ENCODE measurements at places on chromosomes 7 and 10.
A peak's percentile ranks its signal among the peaks of the same experiment; 100 is the strongest.

- no peak for DNase-seq
Measured at GRCh38 chr7:117384688-117385362, 42.5 kb downstream of the ASZ1 start.

DNA sequence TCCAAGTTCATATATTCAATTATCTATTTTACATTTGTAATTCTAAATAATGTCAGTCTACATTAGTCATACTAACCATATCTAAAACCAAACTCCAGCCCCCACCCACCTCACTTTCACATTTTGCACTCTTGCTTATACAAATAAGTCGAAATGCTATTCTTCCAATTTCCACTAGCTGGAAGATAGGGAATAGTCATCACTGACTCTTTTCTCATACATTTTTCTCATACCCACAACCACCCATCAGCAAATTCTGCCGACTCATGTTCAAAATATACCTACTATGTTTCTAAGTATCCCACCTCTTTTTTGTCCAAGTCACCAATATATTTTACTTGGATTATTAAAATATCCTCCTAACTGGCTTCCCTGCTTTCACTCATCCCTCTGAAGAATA is 93.2 kb upstream of the DGKB start:
- no peak for DNase-seq

DNA sequence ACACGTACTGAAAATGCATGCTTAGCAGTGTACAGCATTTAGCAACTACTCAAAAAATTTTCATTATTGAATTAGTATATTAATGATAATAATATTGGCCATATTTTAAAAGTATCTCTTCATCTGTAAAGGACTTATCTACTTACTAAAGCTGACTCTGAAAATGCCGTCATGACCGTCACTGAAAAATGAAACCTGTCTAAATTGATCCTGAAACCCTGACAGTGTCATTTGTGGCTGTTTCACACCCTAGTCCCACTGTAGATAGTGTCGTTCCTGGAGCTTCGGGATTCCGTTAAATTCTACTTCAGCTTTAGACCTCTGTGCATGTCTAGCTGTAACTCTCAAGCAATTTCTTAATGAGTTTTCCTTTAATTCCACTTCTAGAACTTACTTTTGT is 35.8 kb upstream of the EZH2 start:
- DNase-seq = no peak

GRCh38 chr10:48400129-48400849 is 93.8 kb downstream of the MAPK8 start:
- DNase-seq = no peak

DNA sequence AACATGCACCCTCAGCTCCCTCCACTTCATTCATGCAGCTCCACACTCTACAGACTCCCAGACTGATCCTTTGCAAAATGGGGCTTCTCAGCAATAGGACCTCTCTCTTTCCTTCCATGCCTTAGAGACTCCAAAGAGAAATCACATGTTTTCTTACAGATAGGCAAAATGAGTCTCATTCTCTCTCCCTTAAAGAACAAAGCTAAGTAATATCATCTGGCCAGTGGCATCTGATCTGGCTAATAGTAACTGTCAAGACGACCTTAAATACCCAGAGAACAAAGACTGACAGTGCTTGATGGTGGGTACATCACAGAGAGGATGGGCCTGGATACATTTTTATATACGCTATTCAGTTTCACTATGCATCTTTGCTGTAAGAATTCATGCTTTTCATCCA is 43.1 kb upstream of the CALD1 start:
- DNase-seq = no peak

GRCh38 chr7:126727930-126728391 is 524.8 kb downstream of the GRM8 start:
- no peak for DNase-seq

DNA sequence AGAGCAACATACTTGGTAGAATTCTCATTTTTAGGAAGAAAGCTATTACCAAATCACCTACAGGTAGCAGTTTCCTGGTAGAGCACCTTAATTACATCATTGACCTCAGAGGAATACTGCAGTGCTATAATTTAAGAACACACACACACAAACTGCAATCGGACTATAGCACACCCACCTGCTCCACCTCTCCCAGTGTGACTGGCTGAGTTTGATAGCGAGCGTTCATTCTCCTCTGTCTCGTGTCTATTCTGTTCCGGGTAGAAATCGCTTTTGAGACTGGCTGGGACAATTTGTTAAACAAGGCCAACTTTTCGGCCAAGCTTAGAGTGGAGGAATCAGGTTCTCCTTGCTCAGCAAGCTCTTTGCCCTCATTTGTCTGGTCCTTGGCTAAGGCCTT is 110.5 kb downstream of the SVIL start:
- DNase-seq = no peak

DNA sequence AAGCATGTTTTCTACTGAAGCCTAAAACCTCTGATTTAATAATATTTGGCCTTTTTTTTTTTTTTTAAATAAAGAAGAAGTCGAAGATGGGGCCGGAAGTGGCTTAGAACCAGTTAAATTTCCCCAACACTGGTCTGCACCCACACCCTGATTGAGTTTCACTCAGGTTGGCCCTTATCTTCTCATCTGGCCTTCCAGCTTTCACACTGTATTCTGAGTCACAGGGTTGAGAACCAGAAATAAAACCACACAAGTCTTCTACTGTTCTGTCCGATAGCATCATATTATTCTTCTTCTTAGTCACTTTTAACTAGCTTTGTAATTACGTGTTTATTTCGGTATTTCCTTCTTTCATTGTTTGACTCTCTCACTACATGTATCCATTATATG is 9.9 kb downstream of the ZNF365 start:
- DNase-seq = peak; percentile 34

DNA sequence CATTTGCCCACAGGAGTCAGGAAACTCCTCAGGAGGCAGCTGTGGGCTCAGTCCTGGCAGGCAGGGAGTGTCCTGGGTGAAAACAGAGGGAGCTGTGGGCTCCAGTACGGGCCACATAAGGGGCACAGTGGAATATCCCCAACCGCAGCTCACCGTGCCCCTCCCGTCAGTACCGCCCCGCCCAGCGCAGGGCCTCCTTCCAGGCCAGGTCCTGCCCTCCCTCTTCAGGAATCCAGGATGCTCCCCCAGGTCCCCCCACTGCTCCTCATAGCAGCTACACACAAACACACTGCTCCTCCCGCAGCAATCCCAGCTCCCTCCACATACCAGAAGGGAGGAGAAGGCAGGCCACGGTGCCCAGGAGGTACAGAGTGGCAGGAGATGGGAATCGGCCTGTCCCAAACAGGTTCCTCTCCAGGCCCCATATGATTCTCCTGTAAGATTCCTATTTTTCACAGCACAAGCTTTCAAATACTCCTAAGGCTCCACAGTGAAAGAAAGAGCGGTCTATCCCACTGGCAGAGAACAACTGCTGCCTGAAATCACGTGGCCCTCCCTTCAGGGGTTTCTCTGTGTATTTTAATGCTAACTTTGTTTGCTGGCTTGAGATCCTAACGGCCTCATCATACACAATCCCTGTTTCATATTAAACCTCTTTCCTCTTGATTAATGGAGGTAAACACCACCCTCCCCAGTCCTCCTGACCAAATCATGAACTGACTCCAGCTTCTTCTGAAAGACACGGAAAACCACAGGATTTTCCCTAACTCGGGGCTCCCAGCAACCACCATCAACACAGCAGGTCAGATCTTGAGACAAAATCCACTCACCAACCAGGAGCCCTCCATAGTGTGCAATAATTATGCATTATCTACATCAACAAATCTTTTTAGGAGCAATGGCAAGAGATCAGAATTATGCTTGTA is 178.7 kb downstream of the TNS3 start:
- no peak for DNase-seq

DNA sequence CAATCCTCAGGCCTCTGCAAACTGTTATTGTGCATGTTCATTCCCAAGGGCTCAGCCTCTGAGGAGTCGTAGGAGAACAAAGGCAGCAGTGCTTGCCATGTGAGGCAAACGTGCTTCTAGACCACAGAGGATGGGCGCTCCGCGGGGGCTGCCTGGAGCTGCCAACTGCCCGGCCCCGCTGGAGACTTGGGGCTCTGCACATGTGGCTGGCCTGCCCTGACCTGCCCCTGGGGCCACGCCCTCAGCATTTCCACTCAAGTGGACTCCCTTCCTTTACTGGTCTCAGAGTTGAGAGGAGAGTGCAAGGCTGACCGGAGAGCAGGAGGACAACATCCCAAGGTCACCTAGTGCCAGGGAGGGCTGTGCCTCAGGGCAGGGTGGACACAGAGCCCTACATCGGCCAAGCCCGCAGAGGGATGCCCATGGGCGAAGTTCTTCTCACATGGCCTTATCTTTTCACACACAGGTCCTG is 222.3 kb upstream of the ZNF32 start:
- no peak for DNase-seq

DNA sequence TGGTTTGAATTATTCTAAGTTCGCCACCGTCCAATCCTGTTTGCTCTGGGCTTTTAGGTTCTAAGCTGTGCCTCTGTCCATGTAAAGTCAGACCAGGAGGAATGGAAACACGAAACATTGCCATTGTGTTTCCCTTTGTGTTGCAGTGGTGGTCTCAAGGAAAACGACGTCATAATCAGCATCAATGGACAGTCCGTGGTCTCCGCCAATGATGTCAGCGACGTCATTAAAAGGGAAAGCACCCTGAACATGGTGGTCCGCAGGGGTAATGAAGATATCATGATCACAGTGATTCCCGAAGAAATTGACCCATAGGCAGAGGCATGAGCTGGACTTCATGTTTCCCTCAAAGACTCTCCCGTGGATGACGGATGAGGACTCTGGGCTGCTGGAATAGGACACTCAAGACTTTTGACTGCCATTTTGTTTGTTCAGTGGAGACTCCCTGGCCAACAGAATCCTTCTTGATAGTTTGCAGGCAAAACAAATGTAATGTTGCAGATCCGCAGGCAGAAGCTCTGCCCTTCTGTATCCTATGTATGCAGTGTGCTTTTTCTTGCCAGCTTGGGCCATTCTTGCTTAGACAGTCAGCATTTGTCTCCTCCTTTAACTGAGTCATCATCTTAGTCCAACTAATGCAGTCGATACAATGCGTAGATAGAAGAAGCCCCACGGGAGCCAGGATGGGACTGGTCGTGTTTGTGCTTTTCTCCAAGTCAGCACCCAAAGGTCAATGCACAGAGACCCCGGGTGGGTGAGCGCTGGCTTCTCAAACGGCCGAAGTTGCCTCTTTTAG is 46.3 kb upstream of the DMBT1 start:
- DNase-seq = no peak

DNA sequence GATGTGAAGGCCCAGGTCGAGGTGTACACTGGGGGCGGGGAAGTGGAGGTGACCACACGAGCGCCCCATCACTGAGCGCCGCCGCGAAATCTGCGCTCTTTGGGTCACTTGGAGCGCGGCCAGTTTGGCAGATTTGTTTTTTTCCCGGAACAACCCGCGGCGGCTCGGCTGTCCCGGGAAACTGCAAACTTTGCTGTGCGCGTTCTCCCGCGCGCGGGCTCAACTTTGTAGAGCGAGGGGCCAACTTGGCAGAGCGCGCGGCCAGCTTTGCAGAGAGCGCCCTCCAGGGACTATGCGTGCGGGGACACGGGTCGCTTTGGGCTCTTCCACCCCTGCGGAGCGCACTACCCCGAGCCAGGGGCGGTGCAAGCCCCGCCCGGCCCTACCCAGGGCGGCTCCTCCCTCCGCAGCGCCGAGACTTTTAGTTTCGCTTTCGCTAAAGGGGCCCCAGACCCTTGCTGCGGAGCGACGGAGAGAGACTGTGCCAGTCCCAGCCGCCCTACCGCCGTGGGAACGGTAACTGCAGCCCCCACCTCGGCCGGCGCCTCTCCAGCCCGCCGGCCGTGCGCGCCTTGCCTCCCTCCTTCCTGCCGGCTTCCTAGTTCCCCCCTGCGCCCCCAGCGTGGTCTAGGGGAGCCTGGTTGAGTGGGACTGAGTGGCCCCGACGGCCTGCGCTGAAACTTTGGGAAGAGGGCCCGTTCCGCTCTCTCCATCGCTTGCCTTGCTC is at the start of gene CASP7:
Gene CASP7 (plus strand): TSS at position 450 of the 727 bp plus-strand sequence. CDS start 17,582 bp downstream, outside the sequence.
- peak; percentile 56 for DNase-seq
